Kasumi-1 (cell line): ENCODE measurements at places on chromosomes 16 and 17.

DNA sequence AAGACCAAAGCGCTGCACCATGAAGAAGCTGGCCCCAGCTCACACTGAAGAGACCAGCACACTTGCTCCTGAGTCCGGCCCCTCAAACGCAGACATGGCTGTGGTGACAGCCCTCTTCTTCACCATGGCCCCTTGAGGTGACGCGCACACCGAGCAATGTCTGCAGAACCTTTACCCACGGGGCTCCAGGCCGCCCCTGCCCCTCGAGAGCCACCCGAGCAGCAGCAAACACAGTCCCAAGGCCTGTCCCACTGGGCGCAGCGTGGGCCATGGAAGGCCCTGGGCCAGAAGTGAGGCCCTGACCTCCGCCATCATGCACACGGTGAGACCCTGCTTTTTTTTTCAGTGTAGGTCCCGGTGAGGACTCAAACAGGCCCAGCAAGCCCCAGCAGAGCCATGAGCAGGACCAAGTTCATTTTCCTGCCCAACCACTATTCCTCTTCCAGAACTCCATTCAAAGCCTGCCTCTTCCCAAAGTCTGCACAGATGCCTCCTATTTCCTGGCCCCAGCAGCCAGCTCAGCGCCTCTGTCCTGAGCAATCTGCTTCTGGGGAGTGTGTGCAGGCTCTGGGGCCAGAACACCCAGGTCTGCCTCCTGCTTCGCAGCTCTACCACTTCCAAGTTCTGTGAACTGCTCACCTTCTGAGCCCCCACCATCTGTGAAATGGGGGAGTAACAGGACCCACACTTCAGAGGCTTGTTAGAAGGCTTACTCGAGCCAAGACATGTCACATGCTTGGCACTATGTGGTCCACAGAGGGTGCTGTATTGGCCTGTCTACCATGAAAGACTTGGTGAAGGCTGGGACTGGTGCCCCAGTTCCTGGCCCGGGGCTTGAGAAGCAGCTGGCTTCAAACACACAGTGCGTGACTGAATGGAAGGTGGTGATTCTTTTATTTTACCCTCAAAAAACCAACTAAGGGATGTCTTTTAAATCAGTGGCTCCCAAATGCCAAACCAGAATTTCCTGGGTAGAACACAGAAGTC, 35.7 kb upstream of the GSG1L start:
- DNase-seq = no peak

- DNase-seq = no peak
Observed at GRCh38 chr16:20868890-20869289, 31.3 kb downstream of the DCUN1D3 start.

- DNase-seq = no peak
Observed at GRCh38 chr17:32161029-32161428, 18.7 kb downstream of the RHOT1 start.

DNA sequence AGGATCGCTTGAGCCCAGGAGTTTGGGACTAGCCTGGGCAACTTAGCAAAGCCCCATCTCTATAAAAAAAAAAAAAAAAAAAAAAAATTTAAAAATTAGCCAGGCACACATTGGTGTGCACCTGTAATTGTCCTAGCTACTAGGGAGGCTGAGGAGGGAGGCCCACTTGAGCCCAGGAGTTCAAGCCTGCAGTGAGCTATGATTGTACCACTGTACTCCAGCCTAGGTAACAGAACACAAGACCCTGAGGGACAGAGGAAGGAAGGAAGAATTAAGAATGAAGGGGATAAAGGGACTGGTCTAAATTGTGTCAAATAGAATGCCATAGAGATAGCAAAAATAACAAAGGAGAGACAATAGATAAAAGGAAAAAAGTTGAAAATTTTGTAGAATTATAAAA, 102.8 kb downstream of the TRIM37 start:
- no peak for DNase-seq

- DNase-seq = no peak
Observed at GRCh38 chr17:56809106-56809819, 24.5 kb downstream of the C17orf67 start.

DNA sequence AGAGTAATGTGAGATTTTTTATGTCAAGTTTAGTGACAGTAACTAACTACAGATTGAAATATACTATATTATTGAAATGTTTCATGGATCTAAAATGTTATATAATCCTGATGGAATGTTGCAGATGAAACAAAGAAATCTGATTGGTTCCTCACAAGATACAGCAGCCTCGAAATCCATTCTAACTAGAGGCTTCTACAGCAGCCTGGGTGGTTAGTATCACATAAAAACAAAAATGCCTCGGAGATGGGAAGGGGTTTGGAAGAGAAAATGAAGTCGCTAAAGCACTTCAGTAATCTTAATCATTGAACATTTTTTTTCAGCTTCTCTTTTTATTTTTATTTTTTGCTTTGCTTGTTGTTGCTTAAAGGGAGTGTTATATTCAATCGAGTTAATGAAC, 75.2 kb downstream of the TANC2 start:
- DNase-seq = no peak

DNA sequence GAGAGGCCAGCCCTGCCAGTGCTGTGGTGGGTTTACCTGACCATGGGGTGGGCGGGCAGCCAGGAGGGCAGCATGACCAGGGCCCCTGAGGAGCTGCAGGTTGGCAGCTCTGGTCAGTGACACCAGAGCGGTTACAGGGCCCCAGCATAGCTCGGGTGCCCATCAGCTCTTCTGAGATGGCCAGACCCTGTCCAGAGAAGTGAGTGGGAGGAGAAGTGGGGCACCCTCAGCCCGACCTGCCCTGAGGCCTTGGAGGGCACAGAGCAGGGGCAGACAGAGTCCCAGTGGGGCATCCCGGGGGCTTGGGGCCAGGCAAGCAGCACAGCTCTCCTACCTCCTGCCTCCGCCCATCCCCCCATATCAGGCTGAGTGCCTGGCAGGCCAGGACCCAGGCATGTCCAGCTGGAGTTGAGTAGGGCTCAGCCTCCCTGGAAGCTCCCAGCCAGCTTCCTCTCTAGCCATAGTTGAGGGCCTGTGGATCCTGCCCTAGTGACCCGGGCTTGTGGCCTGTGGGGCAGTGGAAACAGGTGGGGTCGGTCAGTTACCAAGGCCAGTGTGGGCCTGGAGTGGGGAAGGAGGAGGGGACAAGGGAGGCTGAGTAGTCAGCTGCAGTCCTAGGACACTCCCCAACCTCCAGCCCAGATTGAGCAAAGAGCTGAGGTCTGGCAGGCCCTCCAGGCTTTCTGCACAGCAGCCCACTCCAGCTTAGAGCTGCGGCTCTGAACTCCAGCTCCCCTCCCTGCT, 83.5 kb downstream of the AMFR start:
- no peak for DNase-seq

- DNase-seq = no peak
Observed at GRCh38 chr16:72234387-72234786, 62.4 kb upstream of the PMFBP1 start.

- no peak for DNase-seq
Observed at GRCh38 chr17:379531-380465, 27.2 kb upstream of the RPH3AL start.

- DNase-seq = no peak
Observed at GRCh38 chr16:11561454-11561805, 25.3 kb downstream of the LITAF start.

DNA sequence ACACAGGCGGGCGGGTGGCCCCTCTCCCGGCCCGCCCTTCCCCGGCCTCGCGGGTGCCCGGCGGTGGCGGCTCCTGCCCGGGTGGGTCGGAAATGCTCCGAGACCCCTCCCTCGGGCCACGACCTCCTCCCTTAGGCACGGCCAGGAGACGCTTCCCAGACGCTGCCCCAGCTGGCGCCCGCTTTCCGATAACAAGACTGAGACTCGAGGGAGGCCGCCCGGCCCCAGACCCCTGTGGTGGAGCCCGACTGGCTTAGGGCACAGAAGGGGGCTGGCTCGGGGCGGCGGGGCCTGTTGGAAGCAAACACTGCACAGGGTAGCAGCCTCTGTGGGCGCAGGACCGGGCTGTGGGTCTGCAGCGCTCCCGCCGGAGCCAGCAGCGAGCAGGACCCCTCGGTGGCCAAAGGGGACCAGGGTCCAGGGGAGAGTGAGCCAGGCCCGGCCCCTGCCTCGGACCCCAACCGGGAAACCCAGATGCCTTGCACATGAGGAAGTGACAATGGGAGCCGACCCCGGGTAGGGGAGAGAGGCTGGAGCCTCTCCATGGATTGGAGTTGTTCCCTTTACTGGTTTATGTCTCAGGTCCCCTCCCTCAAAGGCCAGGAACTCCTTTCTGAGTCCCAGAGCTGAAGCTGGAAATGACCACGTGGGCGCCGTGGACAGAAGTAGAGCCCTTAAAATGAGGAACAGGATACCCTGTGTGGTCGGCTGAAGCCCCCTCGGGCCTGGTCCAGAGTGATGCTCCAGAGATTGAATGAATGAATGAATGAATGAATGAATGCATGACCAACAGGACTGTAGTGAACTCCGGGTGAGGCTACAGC, 19.8 kb upstream of the ADCY7 start:
- DNase-seq = peak; percentile 17

- DNase-seq = no peak
Observed at GRCh38 chr16:21597561-21598030, 1.8 kb upstream of the METTL9 start.
